ENCODE measurements at places on chromosomes 13 and 19.

GRCh38 chr19:13888281-13888680 is 11.3 kb downstream of the NANOS3 start:
- DNase-seq, result no peak

DNA sequence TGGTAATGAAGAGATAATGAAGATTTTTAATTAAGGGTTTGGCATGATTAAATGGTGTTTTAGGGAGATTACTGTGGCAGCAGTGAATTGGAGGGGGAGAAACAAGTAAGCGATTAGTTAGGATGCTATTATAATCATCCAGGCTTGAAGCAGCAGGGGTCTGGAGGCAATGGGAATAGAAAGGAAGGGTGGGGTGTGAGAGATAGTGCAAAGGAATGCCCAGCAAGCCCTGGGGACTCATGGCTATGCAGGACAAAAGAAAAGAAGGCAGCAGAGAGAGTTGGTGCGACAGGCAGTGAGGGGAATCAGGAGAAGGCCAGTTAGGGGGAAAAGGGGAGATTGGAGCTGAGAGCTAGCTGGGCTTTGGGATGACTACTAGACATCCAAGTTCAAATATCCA is 34.5 kb downstream of the SOX21 start:
- DNase-seq, result no peak

GRCh38 chr13:98691360-98691759 is 61.1 kb downstream of the SLC15A1 start:
- DNase-seq, result no peak

- no peak for DNase-seq
Observed at GRCh38 chr19:45935267-45935666, 20.7 kb upstream of the NANOS2 start.

GRCh38 chr19:24101459-24102115 is 14.6 kb downstream of the ZNF254 start:
- no peak for DNase-seq

DNA sequence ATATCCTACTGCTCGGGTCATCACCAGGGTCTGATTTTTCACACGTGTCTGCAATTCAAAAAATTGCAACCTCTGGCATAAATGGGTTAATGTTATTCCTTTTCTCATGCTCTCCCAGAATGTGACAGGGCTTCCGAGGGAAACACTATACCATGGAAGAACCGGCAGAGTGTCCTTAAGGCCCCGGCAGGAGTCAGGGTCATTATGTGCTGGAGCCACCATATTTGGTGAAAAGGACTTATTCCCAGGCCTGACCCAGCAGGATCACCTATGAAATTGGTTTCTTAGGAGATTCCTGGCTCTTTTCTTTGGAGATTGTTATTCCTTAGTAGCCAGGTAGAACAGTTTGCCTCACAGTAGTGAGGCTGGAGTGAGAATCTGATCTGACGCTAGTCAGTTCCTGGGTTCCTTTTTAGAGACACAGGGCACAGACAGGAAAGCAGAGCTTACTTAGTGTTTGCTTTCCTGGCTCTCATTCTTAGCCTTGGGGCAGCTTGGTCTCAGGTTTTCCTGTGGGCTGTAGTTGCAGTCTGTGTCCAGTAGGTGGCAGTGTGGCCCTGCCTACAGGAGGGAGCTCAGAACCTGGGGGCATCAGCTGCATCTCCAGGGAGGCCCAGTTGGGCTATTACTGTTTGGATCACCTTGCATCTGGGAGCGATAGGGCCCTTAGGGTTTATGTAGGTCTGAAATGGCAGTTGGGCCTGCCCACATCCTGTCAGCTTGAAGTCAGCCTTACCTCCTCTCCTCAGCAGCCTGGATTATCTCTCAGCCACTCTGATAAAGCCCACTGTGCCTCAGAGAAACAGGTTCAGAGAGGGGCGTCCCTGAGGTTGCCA is 12.4 kb downstream of the SNRNP70 start:
- DNase-seq, result peak; percentile 76

- DNase-seq, result no peak
Observed at GRCh38 chr13:41231786-41232185, 31.6 kb downstream of the MTRF1 start.

GRCh38 chr13:89457977-89458376 is 1786.8 kb downstream of the SLITRK5 start:
- no peak for DNase-seq

- no peak for DNase-seq
Observed at GRCh38 chr13:90315061-90315460, 1032.4 kb upstream of the MIR17HG start.

- no peak for DNase-seq
Observed at GRCh38 chr13:94239135-94239534, 240.3 kb downstream of the DCT start.

DNA sequence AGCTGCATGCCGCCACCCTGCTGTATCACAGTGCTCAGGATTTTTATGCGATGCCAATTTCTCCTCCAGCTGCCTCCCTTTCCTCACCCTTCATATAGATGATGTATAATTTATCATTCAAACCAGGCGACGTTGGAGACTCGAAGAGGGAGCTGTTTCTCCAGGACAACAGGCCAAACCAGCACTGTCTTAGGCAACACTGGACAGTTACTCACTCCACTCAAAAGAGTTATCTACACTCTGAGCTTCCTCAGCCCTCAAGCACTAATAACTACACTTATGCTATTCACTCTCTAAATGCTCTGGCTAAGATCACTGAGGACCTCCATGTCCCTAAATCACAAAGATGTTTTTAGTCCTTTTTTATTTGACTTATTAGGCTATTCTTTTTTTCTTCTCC is 87.3 kb upstream of the RFC3 start:
- no peak for DNase-seq

GRCh38 chr13:59584761-59585670 is 578.7 kb downstream of the DIAPH3 start:
- no peak for DNase-seq

DNA sequence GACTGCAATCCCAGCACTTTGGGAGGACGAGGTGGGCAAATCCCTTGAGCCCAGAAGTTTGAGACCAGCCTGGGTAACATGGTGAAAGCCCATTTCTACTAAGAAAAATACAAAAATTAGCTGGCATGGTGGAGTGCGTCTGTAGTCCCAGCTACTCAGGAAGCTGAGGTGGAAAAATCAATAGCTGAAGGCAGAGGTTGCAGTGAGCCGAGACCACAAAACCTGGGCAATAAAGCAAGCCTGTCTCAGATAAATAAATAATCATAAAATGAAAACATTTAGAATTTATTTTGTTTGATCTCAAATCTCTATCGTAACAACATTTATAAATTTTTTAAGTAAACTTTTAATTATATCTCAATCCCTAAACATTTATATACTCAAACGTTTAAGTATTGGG is 36.6 kb downstream of the USP12 start:
- no peak for DNase-seq

- DNase-seq, result no peak
Observed at GRCh38 chr13:75725736-75726135, 89.6 kb downstream of the LMO7 start.

DNA sequence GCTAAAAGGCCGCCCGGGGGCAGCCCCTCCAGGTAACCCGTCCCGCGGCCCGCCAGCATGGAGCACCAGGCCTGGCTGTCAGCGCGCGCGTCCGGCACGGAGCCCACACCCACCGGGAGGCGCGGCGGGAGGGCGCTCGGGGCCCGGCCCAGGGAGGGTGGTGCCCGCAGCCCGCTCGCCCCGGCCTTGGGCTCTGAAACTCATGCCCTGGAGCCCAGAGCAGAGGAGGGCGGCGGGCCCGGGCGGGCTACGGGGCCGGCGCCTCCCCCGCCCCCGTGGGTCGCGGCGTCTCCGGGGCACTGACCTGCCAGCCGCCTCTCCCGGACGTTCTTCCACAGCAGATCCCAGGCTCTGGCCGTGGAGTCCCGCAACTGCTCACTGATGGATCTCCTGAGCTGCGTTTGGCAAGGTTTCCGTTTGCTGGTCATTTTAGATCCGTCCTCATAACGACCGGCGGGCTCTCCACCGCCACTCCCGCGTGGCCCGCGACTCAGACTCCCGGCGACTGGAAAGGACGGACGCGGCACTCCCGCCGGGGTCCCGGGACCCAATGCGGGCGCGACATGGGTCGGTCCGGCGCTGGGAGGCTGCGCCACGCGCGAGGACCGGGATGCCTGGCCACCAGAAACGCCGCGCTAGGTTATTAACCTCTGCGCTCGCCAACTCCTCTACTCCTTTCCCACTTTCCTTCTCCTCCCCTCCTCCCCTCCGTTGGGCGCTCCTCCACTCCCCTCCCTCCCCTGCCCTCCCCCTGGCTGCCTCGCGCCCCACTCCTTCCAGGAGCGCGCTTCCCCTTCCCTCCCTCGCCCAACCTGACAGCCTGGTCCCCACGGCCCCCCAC is 64.7 kb upstream of the STARD13 start:
- no peak for DNase-seq

- no peak for DNase-seq
Observed at GRCh38 chr19:42245231-42245630, 2.8 kb upstream of the GSK3A start.

Measured in activated naive CD4-positive, alpha-beta T cell treated with Interleukin-2 at 50 U/mL for 16 hours (primary cell).